ENCODE measurements at places on chromosomes 7 and 10.
A peak's percentile ranks its signal among the peaks of the same experiment; 100 is the strongest.

DNA sequence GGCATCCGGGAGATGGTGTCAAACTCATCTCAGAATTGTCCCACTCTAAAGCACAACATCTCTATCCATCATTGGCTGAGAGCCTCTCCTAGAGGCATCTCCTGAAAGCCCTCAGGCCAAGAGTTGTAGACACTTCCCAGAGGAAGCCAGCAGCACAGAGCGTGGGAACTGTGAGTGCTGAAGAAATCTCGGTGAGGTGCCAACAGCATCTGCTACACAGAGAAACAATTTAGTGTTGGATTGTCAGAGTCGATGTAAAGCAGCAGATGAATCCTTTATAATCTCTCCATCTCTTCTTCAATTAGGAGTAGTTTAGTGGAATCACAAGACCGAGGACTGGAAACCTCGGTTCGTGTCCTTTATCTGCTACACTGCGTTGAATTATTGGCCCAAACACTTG, 172.2 kb downstream of the C7orf25 start:
- DNase-seq = no peak

- DNase-seq = no peak
Measured at GRCh38 chr10:12448340-12448728, 99.0 kb downstream of the CAMK1D start.

GRCh38 chr10:86753051-86753450, 3.4 kb upstream of the BMPR1A start:
- no peak for DNase-seq

GRCh38 chr7:1892011-1892965, 222.2 kb downstream of the ELFN1 start:
- DNase-seq = no peak

- DNase-seq = no peak
Measured at GRCh38 chr10:46097576-46098317, 51.7 kb upstream of the MSMB start.

DNA sequence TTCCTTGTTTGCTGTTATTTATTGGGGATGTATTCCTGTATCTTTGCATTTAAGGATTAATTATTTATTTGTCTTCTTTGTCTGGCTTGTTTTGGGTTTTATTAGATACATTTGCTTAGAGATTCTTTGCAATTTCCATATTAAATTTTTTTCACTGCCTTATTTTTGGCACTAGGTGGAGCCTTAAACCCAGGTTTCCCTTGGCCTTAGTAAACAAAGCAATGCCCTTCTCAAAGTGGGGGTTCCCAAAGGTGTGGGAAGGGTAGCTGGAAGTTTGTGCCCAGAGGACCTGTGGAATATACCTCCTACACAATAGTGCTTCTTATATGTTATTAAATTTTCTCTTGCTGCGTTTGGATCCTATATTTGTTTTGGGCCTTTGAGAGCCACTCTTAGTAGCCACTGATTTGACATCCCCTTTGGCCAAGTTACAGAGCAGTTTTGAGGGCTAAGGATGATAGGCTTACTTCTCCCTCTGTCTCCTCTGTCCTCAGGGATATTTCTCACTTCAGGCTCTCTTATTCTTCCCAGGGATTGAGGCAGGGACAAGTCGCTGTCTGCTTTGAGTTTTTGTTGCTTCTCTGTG, 162.3 kb downstream of the ITGB1 start:
- no peak for DNase-seq

DNA sequence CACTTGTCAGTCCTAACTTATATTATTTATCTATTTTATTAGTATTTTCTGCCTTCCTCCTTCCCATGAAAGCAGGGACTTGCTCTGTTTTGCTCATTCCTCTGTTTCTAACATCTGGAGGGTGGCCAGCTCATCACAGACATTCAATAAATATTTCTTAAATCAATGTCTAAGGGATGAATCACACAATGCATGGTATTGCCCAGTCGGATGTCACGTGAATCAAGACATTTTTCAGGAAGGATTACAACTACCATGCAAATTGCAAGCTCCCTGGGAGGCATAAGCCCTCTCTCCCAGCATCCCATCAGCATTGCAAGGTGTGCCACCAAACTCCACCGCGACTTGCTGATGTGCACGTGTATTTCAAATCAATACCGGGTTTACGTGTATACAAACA, 146.6 kb upstream of the RNF32 start:
- no peak for DNase-seq

DNA sequence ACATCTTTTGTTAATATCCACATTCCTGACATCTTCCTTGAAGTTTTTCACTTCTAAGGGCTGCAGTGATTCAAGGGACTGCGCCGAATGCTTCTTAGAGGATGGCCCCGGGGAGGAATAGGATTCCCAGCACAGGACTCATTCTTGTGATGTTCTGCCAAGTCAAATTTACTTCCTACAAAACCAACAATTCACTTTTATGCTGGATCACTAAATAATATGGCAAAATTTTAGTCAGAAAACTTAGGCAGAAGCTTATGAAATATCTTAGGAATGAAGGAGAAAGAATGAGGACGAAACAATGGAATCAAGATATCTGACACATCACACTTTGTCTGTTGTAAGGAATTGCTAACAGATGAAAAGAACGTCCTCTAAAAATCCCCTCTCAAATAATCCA, 151.5 kb downstream of the JAZF1 start:
- no peak for DNase-seq

GRCh38 chr7:122867471-122867980, 18.7 kb downstream of the CADPS2 start:
- no peak for DNase-seq

DNA sequence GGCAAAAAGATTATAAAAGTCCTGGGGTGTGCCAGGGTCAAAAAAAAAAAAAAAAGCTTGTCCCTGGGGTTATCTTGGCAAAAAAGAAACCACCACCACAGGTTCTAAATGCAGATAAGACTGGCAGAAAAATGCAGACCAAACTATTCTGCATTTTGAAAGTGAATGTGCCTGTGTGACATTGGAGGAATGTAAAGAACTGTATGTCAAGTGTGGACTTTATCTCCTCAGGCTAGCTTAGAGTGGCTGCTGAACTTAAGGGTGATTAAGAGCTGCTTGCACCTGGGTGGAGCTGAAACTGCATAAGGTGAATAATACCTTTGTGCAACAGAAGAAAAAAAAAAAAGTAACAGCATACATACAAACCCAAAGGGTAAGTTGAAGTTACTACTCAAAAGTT, 1.3 kb upstream of the NAPEPLD start:
- no peak for DNase-seq

DNA sequence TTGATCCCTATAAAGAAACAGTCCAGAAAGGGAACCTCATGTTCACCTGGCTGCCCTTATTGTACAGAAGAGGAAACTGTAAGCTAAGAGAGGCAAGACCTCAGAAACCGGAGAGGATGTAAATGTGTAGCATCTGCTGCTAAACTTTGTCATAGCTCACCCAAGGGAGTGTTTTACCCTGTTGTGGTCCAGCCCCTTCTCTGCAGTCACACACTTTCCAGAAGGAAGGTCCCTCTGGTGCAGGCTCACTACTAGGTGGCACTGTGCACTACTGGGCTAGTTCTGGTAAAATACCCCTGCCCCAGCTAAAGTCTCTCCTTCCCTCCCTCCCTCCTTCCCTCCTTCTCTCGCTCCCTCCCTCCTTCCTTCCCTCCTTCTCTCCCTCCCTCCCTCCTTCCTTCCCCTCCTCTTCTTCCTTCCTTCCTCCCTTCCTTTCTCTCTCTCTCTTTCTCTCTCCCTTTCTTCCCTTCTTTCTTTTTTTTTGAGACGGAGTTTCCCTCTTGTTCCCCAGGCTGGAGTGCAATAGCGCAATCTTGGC, 42.5 kb upstream of the LCOR start:
- DNase-seq = no peak

- DNase-seq = peak; percentile 79
Measured at GRCh38 chr7:1473864-1474512, 14.7 kb upstream of the MICALL2 start.

DNA sequence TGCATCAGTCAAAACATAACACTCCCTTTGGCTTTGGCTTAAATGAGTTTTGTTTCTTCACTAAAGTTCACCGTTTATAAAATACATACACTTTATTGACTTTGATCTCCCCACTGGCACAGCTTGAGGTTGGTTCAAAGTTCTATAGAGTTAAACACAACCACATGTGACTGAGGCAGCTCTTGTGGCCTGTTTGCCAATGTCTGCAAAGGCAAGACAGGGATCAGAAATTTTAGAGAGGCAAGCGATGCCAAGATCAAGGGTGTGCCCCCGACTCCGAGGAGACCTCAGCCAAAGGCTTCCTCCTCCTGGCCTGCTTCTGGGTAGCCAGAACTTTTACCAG, 129.8 kb upstream of the JCAD start:
- DNase-seq = no peak

- no peak for DNase-seq
Measured at GRCh38 chr7:76074972-76075370, 27.1 kb downstream of the MDH2 start.

DNA sequence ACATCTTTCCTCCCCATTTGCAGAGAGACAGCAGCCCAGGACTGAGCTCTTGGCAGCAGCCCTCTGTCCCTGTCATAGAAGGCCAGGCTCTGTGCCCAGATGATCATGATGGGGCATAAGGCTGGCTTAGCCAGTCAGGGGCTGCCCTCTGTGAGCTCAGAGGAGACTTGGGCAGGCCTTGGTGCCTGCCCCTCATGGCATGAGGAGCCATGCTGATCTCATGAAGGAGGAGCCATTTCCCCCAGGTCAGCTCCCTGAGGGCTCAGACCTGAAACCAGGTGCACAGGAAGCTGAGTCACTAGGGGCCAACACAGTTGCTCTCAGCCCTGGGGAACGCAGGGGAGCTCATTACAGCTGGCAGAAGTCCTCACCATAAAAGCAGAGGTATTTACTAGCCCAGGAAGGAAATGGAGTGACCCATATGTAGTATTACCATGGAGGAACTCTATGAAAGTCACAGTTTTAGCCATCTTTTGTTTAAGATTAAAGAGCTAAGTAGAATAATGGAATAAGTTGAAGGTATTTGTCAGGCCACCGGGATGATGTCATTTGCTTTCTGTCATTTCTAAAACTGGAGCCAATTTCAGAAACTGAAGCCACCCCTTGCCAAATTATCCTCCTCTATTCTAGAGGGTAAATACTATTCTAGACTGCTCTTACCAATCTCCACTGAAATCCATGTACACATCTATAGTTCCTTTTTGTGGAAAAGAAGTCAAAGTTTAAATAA, 362.4 kb upstream of the ZNF32 start:
- DNase-seq = no peak

GRCh38 chr10:91576096-91576545, 56.8 kb downstream of the PPP1R3C start:
- DNase-seq = no peak

DNA sequence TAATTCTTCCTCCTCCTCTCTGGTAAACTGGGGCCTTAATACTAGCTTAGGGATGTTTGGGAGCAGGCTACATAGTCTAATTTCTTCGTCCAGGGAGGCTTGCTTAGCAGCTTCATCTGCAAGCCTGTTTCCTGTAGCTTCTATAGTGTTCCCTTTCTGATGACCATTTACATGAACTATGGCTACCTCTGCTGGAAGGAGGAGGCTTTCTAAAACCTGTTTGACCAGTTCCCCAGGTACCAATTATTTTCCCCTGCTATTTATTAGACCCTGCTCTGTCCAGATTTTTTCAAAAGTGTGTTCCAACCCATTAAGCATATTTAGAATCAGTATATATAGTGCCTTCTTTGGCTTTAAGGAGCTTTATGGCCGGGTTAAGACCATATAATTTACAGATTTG, 38.8 kb upstream of the DNAH11 start:
- no peak for DNase-seq

Data from activated CD4-positive, alpha-beta T cell treated with anti-CD3 and anti-CD28 coated beads for 4 hours (primary cell).